ENCODE measurements at places on chromosomes 7 and 10. TPM values are rescaled to one million over a fixed set of nuclear protein-coding genes. Genes with fewer than 3 reads are reported as not detected.

Gene CASP7
- 3.3 TPM for total RNA-seq

Gene ADAMTS14
- total RNA-seq, result 0.63 TPM

Gene VSTM2A
- total RNA-seq, result not detected

Gene ACTL6B
- not detected for total RNA-seq

Gene SEC23IP
- 42.1 TPM for total RNA-seq

Gene MUC3A
- total RNA-seq, result not detected

Gene TLX1
- total RNA-seq, result 2.9 TPM

Gene FBXL13
- 1.8 TPM for total RNA-seq

Gene PPP1R3C
- 51.7 TPM for total RNA-seq

Gene MARCHF5
- total RNA-seq, result 19.3 TPM

Gene TUBB8
- total RNA-seq, result not detected

Gene ECHDC3
- total RNA-seq, result 32.0 TPM

Gene C1GALT1
- 21.9 TPM for total RNA-seq

Gene POM121
- 16.1 TPM for total RNA-seq

Gene VPS37D
- 32.0 TPM for total RNA-seq

Gene CYP26A1
- 1.2 TPM for total RNA-seq

Gene TMEM229A
- total RNA-seq, result 0.18 TPM

Gene CXCL12
- 68.9 TPM for total RNA-seq

Gene SEM1
- 24.0 TPM for total RNA-seq

Gene IGFBP1
- total RNA-seq, result not detected

Gene INTS1
- 132 TPM for total RNA-seq

Gene RELN
- total RNA-seq, result 46.9 TPM

Gene ZPBP
- not detected for total RNA-seq

Gene CLEC5A
- not detected for total RNA-seq

Gene RARRES2
- total RNA-seq, result 4.2 TPM

Gene UTF1
- not detected for total RNA-seq

Gene ARHGAP12
- total RNA-seq, result 29.1 TPM

Gene C10orf62
- total RNA-seq, result 0.25 TPM

Gene SEMA3C
- 36.2 TPM for total RNA-seq

Gene VCL
- 130 TPM for total RNA-seq

Gene NEURL1
- 2.7 TPM for total RNA-seq

Gene FKBP6
- not detected for total RNA-seq

Gene SPDYE1
- not detected for total RNA-seq

Gene MMP21
- total RNA-seq, result not detected

Gene FOXI2
- total RNA-seq, result not detected

Gene MLXIPL
- total RNA-seq, result 1.8 TPM

Gene SKIDA1
- 42.4 TPM for total RNA-seq

Gene MRLN
- not detected for total RNA-seq

Gene OPN1SW
- not detected for total RNA-seq

Gene KIAA1549
- 13.6 TPM for total RNA-seq

Gene NPY4R2
- 0.21 TPM for total RNA-seq

Gene ASNS
- 25.1 TPM for total RNA-seq

Gene CD36
- total RNA-seq, result 1.1 TPM

Gene LLCFC1
- not detected for total RNA-seq

Data from cardiac muscle cell (in vitro differentiated cells and primary cell).